ENCODE measurements at places on chromosomes 13 and 19. TPM values are rescaled to one million over a fixed set of nuclear protein-coding genes. Genes with fewer than 3 reads are reported as not detected.

The ERICH4 gene
- not detected for total RNA-seq

The ZSCAN4 gene
- total RNA-seq, result not detected

The PLPPR3 gene
- not detected for total RNA-seq

The TEKTIP1 gene
- total RNA-seq, result 1.7 TPM

The TUBGCP3 gene
- total RNA-seq, result 34.0 TPM

The RASIP1 gene
- total RNA-seq, result 0.08 TPM
